CD4-positive, alpha-beta T cell treated with Interleukin-17A for 4 hours (primary cell): ENCODE measurements at places on chromosomes 1 and 21.

DNA sequence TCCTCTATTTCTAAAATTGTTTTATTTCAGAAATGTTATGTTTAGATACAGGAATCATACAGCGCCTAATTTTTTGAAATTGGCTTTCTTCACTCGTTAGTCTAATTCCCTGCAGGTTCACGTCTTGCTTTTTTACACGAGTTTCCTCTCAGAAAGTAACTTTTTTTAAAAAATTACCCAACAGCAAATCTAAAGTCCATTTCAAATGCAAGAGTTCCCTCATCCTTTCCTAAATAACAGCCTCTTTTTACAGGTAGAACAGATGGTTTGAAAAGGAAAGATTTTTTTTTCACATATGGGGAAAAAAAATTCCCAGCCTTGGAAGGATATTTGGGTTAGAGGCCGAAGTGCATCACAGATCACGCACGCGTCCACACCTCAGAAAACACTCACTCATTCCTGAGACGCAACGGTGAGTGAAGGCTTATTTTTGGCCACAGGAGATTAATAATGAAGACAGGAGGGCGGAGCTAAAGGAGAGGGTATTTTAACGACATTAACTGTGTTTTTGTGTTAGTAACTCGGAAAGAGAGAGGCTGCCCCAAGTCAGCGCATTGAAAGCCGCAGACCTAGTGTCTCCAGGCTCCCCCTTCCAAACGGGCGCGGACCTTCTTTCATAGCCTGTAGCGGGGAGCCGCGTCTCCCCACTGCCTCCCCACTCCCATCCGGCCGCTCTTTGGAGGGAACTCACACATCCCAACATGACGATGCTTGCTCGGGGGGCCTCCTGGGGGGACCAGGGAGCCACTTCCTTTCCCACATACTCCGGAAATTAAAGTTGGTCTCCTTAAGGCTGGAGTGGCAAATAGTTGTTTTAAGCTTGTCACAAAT lies 969 bp upstream of the RIPK4 start:
- peak; percentile 20 for DNase-seq

DNA sequence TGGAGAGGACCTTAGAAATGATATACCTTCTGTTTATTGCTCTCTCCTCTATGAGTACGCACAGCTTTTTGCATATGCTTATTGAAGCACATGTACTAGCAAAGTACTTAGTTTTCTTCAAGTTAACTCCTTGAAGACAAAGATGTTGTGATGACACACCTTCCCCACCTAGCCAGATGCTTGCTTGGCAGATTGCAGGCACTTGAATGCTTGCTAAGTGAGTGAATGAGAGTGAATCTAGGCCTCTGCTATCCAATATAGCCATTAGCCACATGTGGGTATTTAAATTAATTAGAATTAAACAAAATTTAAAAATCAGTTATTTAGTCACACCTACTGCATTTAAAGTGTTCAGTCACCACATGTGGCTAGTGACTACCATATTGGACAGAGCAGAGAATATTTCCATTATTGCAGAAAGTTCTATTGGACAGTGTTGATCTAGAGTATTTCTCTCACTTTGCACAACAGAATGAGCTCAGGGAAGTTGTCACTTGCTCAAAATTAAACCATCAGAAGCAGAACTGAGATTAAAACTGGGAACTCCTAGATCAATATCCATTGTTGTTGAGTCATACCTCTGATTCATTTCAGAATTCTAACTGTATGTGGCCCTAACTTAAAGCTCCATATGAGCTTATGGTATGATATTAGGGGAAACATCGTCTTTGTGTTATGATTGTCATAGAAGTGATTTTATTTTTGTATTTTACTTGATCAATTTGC lies 8.6 kb upstream of the EEIG2 start:
- no peak for DNase-seq

GRCh38 chr1:12657060-12657884 lies 13.4 kb downstream of the AADACL4 start:
- no peak for DNase-seq

DNA sequence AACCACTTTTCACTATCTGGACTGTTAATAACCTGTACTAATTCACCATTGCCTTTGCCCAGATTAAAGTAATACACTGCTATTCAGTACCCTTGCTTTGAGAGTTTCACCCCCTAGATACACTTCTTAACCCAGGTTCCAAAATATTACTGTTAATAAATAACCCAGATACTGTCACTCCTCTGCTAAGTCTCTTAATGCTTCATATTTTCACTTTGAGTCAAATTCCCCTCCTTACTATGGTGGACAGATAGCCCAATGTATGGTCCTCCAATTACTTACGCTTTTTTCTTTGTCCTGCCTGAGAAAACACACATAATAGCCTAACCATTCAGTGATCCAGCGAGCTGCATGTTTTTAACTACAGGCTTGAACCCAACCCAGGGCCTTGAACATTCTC lies 152.5 kb downstream of the NEGR1 start:
- no peak for DNase-seq

DNA sequence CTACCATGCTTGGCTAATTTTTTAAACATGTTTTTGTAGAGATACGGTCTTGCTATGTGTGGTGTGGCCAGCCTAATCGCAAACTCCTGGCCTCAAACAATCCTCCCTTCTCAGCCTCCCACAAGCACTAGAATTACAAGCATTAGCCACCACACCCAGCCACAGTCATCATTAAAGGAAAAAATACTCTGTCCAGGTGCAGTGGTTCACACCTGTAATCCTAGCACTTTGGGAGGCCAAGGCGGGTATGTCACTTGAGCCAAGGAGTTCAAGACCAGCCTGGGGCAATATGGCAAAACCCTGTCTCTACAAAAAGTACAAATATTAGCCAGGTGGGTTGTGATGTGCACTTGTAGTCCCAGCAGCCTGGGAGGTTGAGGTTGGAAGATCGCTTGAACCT lies 25.0 kb upstream of the NLRP3 start:
- DNase-seq = no peak

DNA sequence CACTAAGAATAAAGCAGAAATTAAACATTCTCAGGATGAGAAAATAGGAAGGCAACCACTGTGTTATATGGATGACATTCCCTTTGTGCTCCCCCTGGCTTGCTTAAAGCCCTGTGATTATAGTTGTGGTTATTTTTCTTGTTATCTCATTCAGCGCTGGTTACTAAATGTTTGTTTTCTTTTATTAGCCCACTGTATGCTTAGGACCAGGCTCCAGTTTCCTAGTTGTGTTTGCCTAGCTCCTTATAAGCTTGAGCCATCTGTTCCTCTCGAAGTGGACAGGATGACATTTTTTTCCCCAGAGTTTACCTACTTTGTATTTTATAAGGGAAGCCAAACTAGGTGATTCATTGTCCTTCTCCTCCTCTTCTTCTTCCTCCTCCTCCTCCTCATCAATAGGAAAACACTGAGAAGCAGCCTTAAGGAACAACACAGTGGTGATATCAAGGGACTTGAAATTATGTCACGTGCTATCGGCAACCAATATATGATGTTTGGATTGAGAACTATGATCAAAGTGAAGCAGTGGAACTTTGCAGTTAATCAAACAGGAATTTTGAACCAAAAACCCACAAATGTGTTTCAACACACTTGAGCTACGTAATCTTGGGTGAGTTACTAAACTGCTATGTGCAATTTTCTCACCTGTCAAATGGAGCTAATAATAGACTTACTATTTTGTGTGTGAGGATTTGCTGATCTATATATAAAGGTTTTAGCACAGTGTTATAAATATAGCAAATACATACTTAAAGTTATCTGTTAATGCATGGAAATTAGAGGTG lies 35.1 kb upstream of the RGS7 start:
- no peak for DNase-seq

DNA sequence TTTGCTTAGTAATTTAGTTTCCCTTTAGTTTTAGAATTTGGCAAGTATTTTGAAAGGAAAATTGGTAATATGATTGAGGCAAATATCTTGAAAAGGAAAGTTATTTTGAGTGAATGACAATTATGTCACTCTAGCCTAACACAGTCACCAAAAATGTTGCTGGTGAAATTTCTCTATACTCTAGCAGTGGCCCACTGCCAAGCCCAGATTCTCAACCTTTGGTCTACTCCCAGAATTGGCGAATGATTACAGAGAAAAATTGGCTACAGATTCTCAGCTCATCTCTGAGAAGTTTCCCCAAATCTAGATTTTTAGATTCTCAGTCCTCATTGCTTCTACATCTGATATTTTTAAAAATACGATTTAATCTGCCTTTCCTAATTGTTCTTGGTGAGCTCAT lies 84.9 kb downstream of the PIGK start:
- DNase-seq = no peak

DNA sequence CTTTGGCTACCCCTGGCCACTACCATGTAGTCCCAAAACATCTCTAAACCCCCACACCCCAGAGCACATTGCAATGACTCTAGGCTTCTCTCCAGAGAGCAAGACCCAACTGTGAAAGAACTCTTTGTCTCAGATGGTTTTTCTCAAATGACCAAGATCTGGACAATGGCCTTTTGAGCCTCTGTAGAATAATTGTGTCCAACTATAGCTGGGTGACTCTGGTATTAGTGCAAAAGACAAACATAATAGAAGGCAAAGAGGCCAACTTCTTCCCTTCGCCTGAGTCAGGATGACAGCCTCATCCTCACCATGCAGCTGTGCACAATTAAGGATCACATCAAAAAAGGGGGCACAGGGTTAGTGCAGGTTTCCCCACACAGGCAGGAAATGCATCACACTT lies 139.6 kb downstream of the BRINP2 start:
- no peak for DNase-seq

- no peak for DNase-seq
Observed at GRCh38 chr1:203085528-203086406, at the start of gene MYOG. Gene MYOG, minus strand, starts transcription at chr1:203086012. Its CDS starts 51 bp downstream, at chr1:203085961.

DNA sequence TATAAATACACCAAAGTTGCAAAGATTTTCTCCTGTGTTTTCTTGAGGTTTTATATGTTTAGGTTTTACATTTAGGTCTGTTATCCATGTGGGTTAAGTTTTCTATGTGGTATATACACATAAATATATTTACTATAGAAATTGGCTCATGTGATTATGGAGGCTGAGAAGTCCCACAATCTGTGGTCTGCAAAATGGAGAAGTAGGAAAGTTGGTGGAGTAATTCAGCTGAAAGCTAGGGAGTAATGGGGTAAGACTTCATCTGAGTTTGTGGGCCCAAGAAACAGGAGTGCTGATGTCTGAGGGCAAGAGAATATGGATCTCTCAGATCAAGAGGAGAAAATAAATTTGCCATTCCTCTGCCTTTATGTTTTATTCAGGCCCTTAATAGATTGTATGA lies 146.0 kb downstream of the GPATCH2 start:
- DNase-seq = no peak

- DNase-seq = no peak
Observed at GRCh38 chr1:210794445-210794844, 339.5 kb downstream of the KCNH1 start.

DNA sequence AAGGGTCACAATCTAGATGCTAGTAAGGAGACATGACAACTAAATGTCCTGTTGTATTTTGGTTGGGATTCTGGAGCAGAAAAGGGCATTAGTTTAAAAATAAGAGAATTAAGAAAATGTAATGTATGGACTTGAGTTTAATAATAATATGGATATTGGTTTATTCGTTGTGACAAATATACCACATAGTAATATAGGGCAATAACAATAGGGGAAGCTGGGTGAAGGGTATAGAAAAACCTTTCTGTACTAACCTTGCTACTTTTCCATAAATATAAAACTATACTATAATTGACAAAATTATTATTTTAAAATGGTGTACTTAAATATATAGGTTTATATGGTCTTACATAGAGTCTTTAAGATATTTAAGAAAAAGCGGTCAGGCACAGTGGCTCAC lies 558.9 kb downstream of the PTPRC start:
- DNase-seq = no peak

DNA sequence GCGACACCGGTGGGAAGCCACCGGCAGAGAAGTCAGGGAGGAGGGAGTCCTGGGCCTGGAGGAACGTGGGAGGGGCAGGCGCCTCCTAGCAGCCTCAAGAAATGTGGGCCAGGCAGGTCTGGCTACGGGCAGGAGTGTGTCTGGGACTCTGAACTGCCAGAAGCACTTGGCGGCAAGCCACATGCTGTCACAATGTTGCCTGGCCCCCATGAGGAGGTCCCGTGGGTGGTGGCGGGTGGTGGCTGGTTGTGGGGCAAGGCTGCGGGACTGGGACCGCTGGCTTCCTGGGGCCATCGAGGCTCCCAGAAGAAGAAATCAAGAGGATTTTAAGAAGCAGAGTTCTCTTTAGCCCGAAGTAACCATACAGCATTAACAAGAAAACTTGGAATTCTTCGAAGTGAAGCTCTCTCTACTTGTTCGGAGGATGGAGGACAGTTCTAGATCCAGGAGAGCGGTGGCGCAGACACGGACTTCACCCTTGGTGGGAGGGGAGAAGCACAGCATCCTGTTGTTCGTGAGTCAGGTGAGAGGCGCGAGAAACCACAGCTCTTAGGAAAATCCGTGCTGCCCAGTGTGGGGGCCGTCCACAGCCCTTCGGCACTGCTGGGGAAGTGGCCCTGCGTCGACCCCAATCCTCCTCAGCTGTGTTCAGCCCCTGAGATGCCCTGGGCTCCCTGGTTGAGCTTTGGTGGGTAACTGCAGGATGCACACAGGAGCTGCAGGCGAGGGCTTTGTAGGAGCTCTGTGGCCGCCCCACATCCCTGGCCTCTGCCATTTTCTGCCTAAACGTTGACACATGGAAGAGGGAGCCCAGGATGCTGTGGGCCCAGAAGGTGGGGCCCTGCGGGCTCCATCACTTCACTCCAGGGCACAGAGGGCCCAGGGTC lies 12.4 kb downstream of the SKI start:
- DNase-seq = peak; percentile 51

DNA sequence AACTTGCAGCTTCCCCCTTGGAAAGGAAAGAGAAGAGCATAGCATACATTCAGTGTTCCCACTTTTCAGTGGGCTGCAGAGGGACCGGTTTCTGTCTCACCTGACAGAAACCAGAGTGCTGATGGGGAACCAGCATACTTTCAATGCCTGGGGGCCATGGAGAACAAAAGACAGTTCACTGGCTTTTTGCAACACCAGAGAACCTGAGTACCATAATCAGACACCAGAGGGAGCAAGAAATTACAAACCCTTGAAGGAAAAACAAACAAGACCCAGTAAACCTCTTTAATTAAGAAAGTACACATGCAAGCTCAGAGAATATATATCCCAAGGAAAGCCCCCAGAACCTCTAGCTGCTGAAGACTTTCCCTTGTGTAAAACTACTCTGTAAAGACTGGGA lies 51.1 kb downstream of the CSMD2 start:
- DNase-seq = no peak

DNA sequence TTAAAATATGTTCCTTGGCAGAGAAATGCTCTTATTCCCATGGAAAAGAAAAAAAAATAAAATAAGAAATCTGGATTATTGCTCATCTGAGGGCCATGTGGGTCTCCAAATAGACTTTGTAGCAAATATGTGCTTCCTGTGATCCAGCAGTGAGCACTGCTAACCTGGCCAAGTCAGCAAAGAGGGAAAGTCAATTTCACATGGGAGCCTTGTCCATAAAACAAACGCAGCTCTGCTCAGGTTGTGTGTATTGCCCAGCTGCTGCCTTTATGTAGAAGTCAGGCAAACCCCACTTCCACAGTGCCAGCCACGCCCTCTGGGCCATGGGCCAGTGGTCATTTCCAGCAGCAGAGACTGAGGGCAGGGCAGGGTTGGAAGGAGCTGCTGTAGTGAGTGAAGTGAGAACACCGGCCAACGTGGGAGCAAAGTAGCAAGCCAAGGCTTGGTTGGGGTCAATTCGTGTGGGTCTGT lies 174.3 kb downstream of the LYPLAL1 start:
- DNase-seq = no peak

GRCh38 chr1:220696863-220697231 lies 6.7 kb downstream of the C1orf115 start:
- DNase-seq = no peak
